CD8-positive, alpha-beta memory T cell (primary cell): ENCODE measurements at places on chromosomes 2 and 18.

GRCh38 chr2:66443186-66443978, 8.5 kb downstream of the MEIS1 start:
- no peak for DNase-seq

- DNase-seq: no peak
These were observed 90.5 kb upstream of the TACR1 start for GRCh38 chr2:75289771-75290170.

DNA sequence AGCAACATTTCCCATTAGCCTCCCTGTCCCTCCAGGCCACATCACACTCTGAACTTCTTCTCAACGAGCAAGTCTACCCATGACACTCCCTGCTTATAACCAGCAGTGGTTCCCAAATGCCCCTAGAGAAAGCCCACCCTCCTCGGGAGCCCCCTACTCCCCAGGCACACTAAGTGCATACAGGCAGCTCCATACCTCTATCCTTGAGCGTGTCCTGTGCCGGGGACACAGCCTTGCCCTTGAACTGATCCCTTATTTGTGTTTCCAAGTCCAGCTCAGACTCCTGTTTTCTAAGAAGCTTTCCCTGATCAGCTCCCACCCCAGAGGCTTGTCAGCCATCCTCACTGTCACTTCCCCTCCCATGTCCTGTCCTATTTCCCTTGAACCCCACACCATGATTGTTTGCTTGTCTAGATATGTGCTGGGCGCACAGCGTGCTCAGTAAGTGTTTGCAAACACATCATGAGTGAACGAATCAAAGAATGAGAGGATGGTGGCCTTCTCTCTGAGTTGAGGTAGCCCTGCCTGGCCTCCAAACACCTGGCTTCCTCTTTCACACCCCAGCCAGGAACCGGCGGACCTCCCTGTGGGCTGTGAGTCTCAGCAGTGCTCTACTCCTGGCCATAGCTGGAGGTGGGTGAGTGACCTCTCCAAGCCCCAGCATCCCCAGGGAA, 2.1 kb downstream of the TEX51 start:
- no peak for DNase-seq

- no peak for DNase-seq
These were observed 58.0 kb upstream of the TMEM163 start for GRCh38 chr2:134776836-134777235.

GRCh38 chr18:26301681-26302080, 75.4 kb downstream of the TAF4B start:
- no peak for DNase-seq

DNA sequence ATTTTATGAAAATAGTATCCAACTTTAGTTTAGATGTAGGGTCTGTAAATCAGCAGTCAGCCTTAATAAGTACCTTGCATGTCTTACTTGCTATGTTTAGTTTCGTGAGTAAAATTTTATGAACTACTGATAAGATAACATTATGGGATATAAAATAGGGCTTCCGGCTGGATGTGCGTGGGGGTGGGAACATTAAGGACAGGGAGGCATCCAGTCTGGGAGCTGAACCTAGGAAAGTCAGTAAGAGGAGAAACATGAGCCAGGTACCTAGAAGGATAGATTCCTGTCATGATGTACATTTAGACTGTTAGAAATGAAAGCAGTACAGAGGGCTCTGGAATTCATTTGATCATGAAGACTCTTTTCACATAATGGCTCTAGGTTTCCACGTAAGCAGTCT, 12.7 kb upstream of the KCNJ13 start:
- DNase-seq: no peak
